Stimulated activated CD8-positive, alpha-beta memory T cell treated with anti-CD3 and anti-CD28 coated beads, Interleukin-7, amount 100 ng/mL, for 4 hours (primary cell): ENCODE measurements at places on chromosomes 1 and 21.

GRCh38 chr21:46622226-46622625 lies 13.2 kb upstream of the PRMT2 start:
- DNase-seq, result peak; percentile 35

DNA sequence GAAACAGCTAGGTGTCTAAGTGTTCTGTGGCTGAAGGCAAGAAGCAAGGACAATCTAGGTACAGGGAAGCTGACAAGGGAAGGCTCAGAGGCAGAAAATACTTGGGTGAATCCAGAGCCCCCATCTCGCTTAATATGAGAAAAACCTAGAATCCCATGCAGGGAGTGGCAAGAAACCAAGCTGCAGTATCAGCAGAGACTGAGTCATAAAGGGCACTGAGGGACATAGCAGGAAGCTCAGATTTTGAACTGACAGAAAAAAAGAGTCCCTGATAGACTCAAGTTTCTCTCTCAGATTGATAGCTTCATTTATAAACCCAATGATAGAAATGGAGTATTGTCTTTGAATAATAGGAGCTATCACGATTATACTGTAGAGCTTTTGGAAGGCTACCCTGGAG lies 77.3 kb upstream of the KCNJ15 start:
- DNase-seq, result no peak

DNA sequence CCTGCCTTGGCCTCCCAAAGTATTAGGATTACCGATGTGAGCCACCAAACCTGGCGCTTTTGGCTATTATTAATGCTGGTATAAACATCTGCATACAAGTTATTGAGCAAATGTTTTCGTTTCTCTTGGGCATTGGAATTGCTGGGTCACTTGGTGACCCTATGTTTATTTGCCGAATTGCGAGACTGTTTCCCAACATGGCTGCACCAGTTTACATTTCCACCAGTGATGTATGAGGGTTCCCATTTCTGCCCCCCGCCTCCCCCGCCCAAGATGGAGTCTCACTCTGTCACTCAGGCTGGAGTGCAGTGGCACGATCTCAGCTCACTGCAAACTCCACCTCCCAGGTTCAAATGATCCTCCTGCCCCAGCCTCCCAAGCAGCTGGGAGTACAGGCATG lies 20.9 kb downstream of the SFPQ start:
- no peak for DNase-seq

DNA sequence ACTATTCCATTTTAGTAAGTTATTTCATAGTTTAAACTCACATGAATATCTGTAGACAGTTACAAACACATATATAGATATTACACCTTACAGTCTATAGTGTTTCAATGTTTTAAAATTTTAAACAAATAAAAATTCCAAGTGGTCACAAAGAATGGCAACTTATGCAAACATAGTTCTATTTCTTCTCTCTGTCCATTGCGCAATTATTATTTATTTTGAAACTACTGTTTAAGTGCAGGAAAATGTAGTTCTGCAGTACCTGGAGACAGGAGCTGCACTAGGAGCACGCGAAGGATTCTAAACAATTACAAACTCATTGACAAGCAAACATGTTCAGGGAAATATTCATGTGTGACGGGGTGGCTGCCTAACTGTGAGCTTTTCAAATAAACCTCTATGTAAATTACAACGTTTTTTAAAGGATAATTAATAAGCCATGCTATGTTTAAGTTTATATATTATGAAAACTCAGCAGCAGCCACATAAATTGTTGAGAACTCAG lies 312.0 kb upstream of the DUSP10 start:
- DNase-seq, result no peak

DNA sequence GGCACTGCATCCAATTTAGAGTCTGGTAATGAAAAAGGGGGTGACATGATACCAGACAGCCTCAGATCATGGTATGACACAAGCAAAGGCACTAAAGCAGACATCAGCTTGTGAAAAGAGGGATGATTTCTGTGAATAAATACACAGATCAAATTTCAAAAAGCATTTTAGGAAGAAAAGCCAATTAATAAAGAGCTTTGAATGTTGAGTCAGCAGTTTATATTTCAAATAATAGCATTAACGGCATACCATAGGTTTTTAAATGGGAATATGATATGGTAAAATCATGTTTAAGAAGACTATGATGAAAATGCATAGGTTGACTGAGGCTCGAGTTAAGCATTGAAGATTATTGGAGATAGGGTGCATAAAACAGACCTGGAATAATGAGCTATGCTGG lies 13.5 kb downstream of the KCNT2 start:
- no peak for DNase-seq

DNA sequence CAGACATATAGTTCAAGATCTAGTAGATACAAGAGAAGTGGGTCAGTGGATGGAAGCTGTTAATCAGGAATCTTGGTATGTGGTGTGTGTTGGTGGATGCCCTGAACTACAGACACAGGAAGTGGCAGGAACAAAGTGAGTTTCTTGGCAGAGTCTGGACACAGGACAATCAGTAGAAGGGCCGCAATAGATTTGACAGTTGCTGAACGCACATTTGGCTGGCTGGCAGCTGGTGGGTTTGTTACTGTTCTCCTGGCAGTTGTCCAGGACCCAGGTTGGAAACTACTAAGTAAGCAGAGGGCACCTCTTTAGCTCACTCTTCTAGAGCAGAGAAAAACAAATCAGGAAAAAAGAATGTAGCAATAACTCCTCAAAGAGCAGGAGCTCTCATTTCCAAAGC lies 13.2 kb downstream of the KRTAP26-1 start:
- DNase-seq, result no peak

GRCh38 chr1:94643819-94644218 lies 102.3 kb upstream of the F3 start:
- DNase-seq, result no peak

DNA sequence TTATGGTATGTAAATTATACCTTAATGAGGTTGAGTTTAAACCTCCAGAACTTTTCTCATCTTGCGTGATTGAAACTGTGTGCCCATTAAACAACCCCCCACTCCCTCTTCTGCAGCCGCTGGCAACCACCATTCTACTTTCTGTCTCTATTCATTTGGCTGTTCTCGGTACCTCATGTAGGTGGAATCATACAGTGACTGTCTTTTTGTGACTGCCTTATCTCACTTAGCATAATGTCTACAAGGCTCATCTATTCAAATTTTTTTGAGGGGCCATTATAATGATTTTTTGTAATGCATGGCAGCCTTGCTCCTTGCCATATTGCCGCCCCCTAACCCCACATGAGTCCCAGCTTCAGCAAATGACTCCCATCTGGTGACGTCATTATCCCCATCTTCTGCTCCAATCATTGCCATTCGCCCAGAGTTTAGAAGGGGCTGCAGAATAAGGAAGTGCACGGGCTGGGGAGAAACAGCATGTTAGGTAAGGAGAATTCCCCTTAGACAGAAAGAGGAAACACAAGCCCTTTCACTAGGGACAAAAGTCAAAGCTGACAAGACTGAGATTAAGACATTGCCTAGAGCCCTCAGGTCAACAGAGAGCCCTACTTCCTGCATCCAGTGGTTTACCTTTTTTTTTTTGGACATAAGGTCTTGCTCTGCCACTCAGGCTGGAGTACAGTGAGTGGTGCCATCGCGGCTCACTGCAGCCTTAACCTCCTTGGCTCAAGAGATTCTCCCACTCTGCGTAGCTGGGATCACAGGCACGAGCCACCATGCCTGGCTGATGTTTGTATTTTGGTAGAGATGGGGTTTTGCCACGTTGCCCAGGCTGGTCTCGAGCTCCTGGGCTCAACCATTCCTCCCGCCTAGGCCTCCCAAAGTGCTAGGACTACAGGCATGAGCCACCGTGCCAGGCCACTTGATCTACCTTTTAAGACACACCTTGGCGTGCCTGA lies 78.4 kb upstream of the ERRFI1 start:
- no peak for DNase-seq

DNA sequence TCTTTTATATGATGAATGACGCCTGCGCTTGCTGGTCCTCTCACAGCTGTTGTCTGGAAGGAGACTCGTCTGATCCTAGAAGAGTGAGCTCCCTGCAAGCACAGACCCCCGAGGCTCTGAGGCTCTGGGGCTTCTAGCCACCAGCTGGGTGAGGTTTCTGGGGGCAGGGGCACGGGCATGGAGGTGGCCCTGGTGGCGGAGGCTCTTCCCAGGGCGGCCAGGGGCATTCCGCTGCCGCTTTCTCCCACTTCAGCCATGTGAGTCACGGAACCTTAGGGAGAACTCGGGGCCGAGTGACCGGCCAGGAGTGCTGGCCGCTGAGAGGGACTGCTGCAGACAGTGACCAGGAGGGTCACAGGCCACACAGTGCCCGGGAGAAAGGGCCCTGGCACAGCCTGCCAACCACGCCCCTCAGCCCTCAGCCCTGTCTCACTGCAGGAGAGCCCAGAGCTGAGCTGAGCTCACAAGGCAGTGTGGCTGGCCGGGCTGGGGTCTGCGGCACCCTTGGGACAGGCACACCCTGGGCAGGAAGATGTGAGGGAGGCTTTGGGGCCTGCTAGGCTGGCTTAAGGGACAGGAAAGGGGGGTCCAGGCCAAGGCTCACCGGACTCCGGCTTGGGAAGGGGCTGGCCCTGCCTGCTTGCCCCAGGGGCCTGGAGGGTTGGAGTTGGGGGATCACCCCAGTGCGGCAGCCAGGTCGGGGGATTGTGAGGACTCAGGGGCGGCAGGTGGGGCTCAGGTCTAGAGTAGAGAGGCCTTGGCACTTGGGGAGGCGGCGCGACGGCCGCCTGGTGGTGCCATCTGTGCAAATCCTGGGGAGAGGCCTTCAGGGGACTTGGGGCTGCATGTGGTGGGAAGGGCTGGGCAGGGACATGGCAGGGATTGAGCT lies 35.7 kb downstream of the MORN1 start:
- no peak for DNase-seq

- no peak for DNase-seq
These were observed 23.5 kb downstream of the RSPH1 start for GRCh38 chr21:42472521-42472920.

- DNase-seq, result no peak
These were observed 50.8 kb upstream of the CLIC4 start for GRCh38 chr1:24694380-24694843.

- DNase-seq, result no peak
These were observed 80.5 kb downstream of the RERE start for GRCh38 chr1:8736927-8737326.

GRCh38 chr1:192256674-192257334 lies 60.0 kb upstream of the RGS21 start:
- DNase-seq, result no peak

GRCh38 chr1:112472142-112472541 lies 36.6 kb upstream of the WNT2B start:
- DNase-seq, result no peak

GRCh38 chr21:43193088-43193650 lies 24.4 kb downstream of the CRYAA start:
- DNase-seq, result no peak

DNA sequence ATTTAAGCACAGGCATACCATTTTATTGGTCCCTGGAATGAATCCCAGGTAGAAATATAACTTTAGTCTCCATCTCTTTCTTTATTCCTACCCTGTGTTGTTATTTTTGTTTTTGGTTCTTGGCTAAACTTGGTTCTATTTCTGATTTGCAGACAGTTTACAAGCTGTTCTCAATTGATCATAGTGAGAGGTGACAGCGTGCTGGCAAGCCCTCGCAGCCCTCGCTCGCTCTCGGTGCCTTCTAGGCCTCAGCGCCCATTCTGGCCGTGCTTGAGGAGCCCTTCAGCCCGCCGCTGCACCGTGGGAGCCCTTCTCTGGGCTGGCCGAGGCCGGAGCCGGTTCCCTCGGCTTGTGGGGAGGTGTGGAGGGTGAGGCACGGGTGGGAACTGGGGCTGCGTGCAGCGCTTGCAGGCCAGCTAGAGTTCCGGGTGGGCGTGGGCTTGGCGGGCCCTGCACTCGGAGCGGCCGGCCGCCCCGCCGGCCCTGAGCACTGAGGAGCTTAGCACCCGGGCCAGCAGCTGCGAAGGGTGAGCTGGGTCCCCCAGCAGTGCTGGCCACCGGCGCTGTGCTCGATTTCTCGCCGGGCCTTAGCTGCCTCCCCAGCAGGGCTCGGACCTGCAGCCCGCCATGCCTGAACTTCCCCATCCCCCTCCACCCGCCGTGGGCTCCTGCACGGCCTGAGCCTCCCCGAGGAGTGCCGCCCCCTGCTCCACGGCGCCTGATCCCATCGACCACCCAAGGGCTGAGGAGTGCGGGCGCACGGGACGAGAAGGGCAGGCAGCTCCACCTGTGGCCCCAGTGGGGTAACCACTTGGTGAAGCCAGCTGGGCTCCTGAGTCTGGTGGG lies 38.7 kb downstream of the SNRPE start:
- DNase-seq, result no peak

GRCh38 chr1:31920956-31921355 lies 17.2 kb downstream of the PTP4A2 start:
- DNase-seq, result no peak

- DNase-seq, result no peak
These were observed 94.0 kb upstream of the KIF26B start for GRCh38 chr1:245060684-245061374.

GRCh38 chr21:32570456-32570855 lies 14.9 kb downstream of the TCP10L start:
- DNase-seq, result no peak

- no peak for DNase-seq
These were observed 176.9 kb upstream of the HMGB4 start for GRCh38 chr1:33687000-33687399.

DNA sequence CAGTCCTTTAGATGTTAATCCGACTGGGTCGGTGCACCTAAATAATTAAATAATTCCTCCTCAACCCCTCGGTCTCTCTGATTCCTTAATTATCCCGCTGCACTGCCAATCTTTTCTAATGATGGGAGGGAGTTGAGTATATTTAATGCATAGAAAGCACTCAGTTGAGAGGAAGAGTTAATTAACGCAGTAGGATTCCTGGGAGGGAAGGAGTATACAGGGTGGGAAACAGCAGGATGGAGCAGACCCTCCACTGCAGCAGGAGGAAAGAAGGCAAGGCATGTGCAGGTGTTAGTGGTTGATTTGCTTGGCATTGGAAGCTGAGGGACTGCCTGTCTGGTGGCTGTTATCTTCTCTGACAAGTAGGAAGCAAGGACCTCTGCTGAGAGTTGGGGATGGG lies 9.9 kb upstream of the REN start:
- no peak for DNase-seq

DNA sequence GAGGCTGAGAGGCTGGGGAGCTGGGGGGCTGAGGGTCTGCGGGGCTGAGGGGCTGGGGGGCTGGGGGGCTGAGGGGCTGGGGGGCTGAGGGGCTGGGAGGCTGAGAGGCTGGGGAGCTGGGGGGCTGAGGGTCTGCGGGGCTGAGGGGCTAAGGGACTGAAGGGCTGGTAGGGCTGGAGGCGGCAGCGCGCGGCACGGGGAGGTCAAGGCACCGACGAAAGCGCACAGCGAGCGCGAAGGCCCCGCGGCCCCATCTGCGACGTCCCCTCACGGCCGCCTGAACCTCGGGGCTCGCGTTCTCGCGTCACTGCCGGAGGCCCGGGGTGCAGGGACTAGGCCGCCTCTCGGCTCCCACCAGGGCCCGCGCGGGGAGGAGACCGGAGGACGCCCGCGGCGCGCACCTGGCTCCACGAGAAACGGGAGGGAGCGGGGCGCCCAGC lies 356 bp downstream of the INTS11 start:
- no peak for DNase-seq

- no peak for DNase-seq
These were observed 45.7 kb downstream of the PTGS2 start for GRCh38 chr1:186634511-186634910.

GRCh38 chr1:221087919-221088318 lies 208.7 kb downstream of the HLX start:
- no peak for DNase-seq
